ENCODE measurements at places on chromosomes 3 and 15.

DNA sequence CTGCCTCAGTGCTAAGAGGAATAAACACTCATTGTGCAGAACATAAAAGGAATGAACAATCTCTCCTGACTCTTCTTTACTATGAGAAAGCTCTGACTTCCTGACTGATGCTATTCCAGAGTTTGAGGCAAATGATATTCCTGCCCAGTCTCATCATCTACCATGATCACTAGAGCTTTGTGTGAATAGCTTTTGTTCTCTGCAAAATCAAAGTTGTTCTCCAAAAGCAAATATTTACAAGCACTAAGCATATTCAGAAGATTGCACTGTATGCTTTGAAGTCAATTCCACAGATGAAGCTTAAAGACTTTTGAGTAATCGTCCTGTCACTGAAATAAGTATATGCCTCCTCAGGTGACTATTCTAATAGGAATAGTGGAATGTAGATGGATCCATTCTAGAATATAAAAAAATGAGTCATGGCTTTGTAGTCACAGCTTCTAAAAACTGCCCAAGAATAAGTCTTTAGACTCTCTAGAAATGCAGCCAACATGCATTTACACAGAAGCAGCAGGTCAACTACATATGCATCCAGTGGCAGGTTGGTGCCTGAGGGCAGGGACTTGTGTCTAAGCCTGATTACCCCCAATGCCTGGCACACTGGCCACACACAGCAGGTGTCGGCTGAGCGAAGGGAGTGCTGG is 34.6 kb downstream of the TNFAIP8L3 start:
- DNase-seq: no peak

DNA sequence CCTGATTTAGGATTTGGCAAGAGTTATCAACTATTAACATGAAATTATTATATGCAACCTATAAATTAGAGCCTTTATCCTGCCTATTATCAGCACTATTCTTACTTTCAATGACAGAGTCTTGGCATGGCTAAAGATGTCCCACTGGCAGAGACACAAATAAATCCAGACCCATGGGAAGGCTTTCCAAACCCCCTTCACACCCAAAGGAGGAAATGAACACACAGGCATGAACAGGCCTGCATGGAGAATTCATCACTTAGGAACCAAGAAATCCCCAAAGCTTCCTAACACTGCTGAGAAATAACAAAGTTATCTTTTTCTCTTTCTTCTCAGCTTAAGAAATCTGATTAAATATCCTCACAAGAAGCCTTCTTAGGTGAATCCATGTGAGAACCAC is 213.9 kb downstream of the OCA2 start:
- DNase-seq: no peak

DNA sequence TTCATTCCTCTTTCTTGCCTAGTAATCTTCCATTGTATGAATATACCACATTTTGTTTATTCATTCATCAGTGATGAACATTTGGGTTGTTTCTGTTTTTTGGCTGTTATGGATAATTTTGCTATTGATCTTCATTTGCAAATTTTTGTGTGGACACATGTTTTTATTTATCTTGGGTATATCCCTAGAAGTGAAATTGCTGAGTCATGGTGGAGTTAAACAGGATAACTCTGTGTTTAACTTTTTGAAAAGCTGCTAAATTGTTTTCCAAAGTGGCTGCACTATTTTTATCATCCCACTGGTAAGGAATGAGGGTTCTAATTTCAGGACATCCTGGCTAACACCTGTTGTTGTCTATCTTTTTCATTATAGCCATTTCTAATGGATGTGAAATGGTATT is 74.6 kb upstream of the ARL6 start:
- DNase-seq: no peak

- DNase-seq: no peak
Observed at GRCh38 chr3:135987661-135988060, 22.1 kb downstream of the PPP2R3A start.

DNA sequence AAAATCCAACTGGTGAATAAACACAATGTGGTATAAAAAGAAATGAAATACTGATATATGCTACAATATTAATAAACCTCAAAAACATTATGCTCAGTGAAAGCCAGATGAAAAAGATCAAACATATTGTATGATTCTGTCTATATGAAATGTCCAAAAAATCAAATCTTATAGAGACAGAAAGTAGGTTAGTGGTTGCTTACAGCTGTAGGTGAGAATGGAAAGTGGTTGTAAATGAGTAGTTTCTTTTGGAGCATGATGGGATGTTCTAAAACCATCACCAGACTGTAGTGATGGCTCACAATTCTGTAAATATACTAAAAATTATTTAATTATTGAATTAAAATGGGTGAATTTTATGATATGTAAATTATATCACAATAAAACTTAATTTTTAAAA is 58.4 kb downstream of the SENP7 start:
- DNase-seq: no peak

DNA sequence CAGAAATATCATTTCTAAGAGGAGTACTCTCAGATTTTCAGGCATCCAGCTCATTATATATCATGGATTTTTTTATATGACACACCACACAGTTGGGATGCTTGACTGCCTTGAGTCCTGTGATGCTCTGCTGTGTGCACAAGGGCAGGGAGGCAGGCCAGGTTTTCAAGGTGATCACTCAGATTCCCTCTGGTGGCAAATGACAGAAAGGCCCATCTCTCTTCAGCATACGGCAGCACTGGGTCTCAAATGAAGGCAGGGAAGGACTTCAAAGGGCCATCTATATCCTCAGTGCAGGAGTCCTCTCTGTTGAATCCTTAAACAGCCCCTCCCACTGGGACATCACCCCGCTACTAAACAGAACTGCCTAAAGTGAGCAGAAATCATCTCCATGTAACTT is 54.8 kb upstream of the MYO5C start:
- DNase-seq: no peak

DNA sequence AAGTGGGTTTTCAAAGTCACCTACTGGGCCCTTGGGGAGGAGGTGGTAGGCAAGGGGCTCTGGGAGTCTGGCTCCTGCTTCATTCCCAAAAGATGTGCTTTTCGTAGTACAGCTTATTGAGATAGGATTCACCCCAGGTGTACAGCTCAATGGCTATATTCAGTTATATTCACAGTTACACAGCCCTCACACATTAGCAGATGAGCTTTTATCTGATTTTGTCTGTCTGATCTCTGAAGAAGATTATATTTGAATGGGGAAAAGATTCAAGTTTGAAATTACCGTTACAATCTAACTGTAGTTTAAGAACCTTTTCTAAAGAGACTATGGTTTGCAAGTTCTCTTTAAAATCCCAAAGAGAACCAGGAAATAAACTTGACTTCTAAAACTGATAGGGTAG is 27.3 kb downstream of the PXYLP1 start:
- no peak for DNase-seq

GRCh38 chr15:85743392-85744055 is 51.2 kb downstream of the KLHL25 start:
- DNase-seq: no peak

GRCh38 chr3:189981668-189982067 is 139.0 kb downstream of the P3H2 start:
- DNase-seq: no peak

DNA sequence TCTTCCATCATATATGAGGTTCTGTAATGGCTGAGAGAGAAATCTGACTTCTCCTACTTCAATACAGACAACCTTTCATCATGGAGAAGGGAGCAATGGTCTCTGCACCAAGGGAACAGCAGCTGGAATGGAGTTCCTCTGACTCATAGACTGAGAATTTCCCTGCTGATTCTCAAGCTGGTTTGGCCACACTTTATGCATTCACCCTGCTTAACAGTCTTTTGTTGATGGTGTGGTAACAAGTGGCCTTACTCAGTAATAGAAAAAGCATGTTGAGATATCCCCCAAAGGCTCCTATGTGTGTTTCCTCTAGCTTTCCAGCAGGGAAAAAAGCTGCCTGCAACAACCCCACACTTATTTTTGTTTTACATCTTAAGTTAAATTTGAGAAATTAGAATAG is 138.1 kb downstream of the GREM1 start:
- DNase-seq: no peak

GRCh38 chr3:156642750-156643728 is 31.4 kb upstream of the TIPARP start:
- DNase-seq: no peak

DNA sequence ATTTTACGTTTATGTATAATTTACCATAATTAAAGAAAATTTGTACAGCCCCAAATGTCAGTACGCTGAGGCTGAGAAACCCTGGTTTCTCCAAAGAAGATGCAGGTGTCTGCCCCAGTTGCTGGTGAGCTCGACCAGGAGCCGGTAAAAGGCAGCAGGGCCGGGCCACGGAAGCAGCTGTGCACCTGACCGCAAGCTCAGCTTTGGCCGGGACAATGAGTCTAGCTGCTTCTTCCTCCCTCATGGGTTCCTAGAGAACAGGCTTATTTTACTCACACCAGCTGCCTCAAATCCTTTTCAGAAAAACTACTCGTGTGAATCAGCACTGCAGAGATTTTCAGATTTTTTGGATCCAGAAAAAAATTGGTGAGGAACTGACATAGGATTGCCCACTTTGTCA is 18.0 kb upstream of the ZXDC start:
- no peak for DNase-seq
